GM20000 (cell line): ENCODE measurements at places on chromosomes 3 and 15.
A peak's percentile ranks its signal among the peaks of the same experiment; 100 is the strongest.

DNA sequence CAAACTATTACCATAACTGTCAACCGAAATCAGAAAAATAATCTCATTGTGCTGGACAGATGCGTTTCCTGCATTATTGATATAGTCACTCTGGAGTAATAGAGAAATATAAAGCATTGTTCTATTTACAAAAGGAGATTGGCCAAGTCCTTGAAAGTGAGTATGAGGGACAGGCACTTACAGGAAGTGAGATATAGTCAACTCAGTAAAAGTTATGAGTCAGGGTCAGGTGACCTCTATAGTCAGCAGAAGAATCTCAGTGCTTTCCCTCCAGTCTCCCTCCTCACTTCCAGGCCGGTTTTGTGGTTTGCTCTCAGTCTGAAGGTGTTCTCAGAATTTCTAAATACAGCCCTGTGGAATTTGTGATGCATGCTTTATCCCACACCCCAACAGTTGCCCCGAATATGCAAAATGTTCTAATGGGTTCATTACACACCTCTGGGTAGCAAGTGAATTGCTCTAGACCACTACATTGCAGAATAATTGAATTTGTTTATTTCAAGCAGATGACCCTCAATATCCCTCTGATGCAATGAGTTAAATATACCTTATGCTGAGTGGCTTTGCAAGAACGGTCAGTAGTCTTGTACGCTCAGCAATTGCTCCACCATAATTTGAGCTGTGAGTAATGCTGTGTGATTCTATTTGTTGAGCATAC, 787.7 kb downstream of the MCTP2 start:
- no peak for DNase-seq

- no peak for DNase-seq
Measured at GRCh38 chr3:62919784-62920465, 44.7 kb upstream of the CADPS start.

- no peak for DNase-seq
Measured at GRCh38 chr15:98523912-98524662, 124.3 kb upstream of the IGF1R start.

DNA sequence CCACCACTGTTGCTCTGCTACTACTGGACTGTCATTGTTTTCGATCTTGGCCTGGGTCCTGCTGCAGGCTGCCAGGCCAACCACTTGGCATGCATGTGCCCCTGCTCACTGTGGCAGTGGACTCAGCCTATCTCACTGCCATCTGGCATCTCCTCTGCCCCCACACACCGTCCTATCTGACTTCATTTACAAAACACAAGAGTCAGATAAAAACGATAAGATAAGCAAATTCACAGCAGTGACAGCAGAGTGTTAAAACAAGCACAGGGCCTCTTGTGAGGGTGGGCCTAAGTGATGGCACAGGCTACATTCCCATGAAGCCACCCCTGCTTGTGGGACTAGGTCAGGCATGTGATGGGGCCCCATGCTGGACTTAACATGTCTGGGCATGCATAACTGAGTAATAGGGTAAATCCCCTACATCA, 68.1 kb downstream of the CRYGS start:
- no peak for DNase-seq

DNA sequence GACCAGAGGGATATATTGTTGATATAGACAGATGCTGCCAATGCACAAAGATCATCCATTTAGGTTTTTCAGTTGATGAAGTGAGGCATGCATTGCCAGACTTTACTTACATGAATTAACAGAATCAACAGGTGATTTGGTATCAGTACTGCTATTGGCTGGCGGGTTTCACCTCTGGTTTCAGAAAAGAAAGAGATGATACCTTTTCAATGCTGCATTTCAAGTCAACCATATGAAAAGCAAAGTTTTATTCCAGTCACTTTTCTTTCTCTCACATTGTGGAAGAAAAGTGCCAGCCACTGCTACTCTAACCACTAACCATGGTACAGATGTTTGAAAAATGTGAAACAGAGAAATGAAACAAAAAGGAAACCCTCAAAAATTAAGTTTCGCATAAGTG, 289.1 kb downstream of the TIGIT start:
- peak; percentile 10 for DNase-seq

GRCh38 chr3:32316319-32316718, 75.3 kb upstream of the CMTM7 start:
- no peak for DNase-seq

- no peak for DNase-seq
Measured at GRCh38 chr3:194805546-194805945, 119.9 kb downstream of the FAM43A start.

GRCh38 chr3:21446027-21446426, 305.0 kb downstream of the ZNF385D start:
- DNase-seq: no peak

DNA sequence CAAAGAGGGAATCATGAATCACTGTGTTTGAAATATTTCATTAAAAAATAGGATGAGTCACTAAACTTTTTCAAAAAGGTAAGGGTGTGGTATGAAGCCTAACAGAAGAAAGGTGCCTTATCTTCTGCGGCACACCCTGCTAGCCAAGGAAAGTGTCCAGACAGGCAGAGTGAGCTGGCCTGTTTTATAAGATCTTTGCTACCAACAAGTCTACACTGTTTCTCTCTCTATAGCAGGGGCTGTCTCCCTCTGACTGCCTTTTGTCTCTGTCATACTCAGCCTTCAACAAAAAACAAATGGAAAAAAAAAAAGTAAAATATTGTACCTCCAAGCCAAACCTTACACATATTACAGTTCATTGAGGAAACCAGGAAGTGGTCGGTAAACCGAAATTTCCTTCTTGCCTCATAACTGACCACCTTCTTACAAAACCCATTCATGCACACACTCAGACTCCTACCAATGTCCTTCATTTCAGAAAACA, 9.1 kb downstream of the ZDHHC3 start:
- no peak for DNase-seq

DNA sequence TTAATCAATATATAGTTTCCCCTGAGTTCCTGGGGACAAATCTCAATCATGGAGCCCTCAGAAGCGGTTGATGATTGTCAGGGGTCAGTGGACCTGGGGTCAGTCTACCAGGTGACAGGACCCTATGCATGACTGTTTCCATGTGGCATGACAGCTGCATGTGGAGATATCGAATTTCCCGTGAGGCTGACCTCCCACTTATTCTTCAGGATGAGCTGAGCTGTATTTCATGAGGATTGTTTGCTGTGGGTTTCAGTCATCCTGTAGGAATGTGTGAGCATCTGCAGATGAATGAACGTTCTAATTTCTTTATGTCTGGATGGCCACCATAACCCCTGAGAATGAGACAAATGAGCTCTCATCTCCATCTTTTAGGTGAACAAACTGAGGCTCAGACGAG, 93.0 kb upstream of the HES1 start:
- DNase-seq: no peak

- DNase-seq: no peak
Measured at GRCh38 chr3:118791246-118791645, 243.4 kb downstream of the IGSF11 start.

GRCh38 chr15:58383876-58384275, 47.9 kb upstream of the LIPC start:
- DNase-seq: no peak

GRCh38 chr3:45923755-45924154, 19.5 kb upstream of the CXCR6 start:
- no peak for DNase-seq

DNA sequence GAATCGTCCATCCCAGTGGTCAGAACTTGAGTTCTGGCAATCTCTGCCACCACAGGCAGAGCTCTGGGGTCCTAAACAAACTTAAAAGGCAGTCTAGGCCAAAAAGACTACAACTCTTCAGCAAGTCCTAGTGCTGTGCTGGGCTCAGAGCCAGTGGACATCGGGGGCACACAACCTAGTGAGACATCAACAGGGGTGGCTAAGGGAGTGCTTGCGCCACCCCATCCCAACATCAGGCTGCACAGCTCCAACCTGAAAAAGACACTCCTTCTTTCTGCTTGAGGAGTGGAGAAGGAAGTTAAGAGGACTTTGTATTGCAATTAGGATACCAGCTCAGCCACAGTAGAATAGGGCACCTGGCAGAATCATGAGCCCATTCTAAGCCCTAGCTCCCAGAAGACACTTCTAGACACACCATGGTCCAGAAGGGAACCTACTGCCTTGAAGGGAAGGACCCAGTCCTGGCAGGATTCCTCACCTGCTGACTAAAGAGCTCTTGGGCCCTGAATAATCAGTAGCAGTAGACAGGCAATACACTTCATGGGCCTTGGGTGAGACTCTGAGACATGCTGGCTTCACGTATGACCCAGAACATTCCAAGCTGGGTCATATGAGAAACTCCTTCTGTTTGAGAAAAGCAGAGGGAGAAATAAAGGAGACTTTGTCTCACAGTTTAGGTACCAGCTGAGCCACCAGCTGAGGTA, 72.0 kb downstream of the TFDP2 start:
- no peak for DNase-seq

- no peak for DNase-seq
Measured at GRCh38 chr3:24388611-24389010, 106.0 kb downstream of the THRB start.

GRCh38 chr15:66084704-66085103, 168.8 kb downstream of the MEGF11 start:
- no peak for DNase-seq

GRCh38 chr15:77607894-77608261, 24.8 kb downstream of the LINGO1 start:
- DNase-seq: no peak

GRCh38 chr3:156693166-156693565, 18.8 kb downstream of the TIPARP start:
- no peak for DNase-seq

GRCh38 chr3:128480278-128480677, 12.7 kb downstream of the GATA2 start:
- DNase-seq: no peak

DNA sequence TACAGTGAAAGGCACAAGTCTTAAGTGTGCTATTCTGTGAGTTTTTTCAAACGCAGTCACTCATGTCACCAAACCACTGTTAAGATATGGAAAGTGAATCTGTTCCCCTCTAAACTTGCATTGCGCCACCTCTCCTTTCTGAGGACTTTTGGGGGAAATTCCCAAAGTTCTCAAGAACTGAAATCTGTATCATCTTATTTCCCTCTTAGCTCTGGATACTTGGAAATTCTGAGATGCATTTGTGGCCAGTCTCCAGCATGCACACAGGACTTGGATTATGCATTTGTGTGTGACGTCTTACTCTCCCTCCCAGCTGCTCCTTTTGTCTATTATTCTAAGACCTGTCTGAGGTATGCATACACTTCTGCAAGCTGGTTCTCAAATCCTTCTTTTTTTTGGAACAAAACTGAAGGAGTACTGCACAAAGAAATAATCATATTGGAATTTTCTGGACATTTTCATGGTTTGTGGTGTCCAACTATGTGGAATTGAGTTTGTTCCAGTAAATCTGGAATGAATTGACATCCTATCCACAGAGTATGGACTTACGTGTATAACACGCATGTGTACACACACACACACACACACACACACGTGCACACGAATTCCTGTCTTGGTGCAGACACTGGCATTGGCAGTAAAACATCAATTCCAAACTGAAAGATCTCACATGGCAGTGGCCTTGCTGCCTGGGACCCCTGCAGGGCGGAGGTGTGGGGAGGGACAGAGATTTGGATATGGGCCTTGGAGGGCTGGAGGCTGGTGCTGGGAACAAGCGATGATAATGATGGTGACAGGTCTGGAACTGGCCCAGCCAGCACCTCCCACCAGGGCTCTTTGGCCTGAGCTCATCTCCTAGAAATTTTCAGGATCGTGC, 8.2 kb upstream of the LCTL start:
- DNase-seq: peak; percentile 25

GRCh38 chr15:68391121-68391520, 40.8 kb downstream of the ITGA11 start:
- no peak for DNase-seq

DNA sequence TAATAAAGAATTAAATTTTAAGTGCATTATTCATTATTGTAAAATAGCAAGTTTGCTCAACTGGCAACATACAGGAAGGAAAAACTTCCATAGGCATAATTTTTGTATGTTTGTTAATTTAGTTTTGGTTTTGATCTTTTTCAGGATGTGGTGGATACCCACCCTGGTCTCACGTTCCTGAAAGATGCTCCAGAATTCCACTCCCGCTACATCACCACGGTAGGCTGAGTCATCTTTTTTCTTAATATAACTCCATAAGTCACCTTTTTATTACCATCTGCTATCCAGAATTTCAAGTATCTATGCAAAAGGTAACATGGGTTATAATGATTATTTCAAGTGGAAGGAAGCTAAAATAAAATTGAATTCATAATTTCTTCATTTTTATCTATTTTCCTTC, 104.8 kb downstream of the PPP2R3A start:
- DNase-seq: no peak

DNA sequence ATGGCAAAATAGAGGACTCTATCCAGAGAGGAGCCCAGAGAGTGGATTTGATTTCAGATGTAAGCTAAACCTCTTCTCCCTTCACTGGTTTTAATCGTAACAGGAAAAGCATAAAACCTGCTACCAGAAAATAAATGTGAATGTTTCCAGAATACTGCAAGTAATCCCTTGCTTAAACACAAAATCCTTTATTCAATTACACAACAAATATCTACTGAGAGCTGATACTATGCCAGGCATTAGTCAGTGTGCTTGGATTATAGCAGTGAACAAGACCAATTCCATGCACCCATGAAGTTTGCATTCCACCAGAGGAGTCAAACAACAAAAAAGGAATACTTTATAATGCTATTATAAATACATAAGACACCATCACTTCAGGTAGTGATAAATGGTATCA, 15.1 kb downstream of the AVEN start:
- DNase-seq: no peak

GRCh38 chr15:52505151-52505550, 23.5 kb downstream of the MYO5A start:
- no peak for DNase-seq

GRCh38 chr3:105533960-105534359, 167.3 kb downstream of the ALCAM start:
- no peak for DNase-seq

- DNase-seq: no peak
Measured at GRCh38 chr3:143040261-143040879, 39.0 kb downstream of the U2SURP start.

DNA sequence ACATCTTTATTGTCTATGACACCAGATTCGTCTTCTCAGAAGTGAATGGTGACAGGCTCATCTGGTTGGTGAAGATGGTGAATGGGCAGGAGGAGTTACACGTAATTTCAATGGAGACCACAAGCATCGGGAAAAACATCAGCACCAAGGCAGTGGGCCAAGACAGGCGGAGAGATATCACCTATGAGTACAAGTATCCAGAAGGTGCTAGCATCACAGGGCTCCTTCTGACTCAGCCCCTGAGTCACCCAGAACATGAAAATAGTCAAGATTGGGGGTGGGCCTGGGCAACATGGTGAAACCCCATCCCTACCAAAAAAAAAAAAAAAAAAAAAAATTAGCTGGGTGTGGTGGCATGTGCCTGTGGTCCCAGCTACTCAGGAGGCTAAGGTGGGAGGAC, 32.6 kb downstream of the TGM4 start:
- no peak for DNase-seq

DNA sequence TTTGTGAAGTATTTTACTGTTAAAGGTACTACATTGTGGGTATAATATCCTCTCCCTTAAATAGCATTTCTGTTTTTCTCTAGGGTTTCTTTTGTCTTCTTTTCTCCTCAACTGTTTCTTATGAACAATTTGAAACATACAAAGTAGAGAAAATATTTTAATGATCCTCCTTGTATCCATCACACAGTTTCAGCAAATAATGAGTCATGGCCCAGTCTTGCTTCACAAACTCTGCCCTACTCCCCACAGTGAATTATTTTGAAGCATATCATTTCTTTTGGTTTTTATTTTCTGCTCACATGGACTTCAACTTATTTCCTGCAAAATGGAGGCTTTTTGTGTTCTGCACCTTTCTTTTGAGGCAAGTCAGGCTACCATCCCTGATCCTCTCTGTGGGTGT, 6.1 kb upstream of the SCAANT1 start:
- no peak for DNase-seq

GRCh38 chr3:34832865-34833508, 806.3 kb upstream of the ARPP21 start:
- DNase-seq: no peak
